ENCODE measurements at places on chromosomes 5 and 9.

DNA sequence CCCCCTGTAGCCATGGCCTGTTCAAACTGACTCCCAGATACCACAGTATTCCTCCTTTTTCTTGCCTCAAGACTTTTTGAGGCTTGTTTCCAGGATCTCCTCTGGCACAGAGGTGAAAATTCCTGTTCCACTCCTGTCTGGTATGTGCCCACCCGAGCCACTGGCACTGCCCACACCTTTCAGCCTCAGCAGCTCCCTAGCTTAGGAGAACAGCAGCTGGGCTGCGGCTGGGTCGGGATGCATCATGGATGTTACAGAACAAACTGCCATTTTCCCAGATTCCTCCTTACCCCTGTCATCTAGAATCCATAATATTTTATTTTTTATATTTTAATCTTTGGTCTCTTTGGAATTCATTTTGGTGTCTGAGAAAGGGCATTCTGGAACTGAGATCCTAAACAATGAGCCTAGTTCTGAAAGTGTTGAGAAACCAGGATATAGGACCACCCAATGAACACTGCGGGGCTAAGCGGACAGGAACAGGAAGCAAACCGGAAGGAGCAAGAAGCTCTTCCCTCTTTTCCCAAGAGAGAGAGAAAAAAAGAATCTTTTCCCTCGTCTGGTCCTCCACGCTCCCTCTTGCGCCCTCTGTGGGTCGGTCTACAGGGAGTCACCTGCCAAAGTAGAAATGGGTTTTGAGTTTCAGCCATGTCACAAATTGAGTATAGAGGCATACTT is 12.5 kb downstream of the OR2S2 start:
- DNase-seq, result peak; percentile 90

DNA sequence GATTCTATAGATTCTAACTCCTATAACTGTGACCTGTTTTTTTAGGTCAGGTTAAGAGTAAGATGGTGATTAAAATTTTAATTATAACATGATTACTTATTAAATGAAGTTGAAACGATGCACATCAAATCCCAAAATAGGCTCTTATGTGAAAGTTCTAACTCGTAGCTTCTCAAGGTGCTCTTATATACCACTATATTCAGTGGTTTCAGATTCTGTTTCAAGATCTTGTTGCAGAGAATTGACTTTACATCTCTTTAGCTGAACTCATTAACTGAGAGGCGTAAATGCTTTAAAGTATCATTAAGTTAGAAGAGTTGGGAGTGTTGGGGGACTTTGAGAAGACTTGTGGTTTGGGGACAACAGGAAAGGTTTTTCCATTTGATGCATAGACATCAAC is 1399.8 kb downstream of the PTPRD start:
- no peak for DNase-seq

DNA sequence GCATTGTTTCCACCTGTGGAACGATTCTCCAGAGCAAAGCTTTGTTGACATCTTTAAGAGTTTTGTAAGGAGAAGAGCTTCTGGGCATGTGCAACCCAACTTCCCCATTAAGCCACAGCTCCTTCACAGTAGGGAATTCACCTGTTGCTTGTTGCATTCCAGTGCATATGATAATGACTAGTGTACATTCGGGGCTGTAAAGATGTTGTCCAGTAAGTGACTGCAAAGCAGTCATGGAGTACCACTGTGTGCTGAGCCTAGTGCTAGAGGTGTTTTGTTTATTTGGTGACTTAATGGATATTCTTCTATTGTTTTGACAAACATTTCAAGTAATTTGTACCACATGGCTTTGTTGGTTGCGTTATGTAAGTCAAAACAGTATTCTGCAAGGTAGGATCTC is 12.8 kb downstream of the UGCG start:
- no peak for DNase-seq

- DNase-seq, result no peak
These were observed 191.5 kb upstream of the CLINT1 start for GRCh38 chr5:158050421-158050820.

DNA sequence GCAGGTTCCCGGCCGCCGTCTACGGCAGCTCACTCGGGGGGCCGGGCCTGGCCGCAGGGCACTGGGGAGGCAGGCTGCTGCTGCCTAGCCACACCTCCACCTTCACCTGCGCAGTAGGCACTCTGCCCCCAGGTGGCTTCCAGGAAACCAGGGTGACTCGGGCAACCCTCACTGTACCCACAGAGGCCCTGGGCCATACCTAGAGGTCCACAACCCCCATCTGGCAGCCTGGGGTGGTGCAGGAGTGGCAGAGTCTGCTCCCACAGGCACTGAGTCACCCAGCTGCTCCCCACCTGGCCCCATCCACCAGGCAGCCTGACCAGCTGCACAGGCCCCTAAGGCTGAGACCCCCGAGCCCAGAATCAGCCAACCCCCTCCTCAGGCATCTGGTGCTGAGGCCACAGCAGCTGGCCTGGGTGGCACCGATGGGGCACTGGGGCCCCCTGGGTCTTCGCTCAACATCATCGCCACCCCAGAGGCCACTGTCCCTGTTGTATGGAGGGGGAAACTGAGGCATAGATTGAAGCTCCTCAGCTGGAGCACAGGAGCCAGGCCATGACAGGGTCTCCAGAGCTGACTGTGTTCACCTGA is 70.2 kb downstream of the KCNT1 start:
- no peak for DNase-seq

All from thyroid gland (tissue), 4 donors.